CD4-positive, alpha-beta T cell treated with Interleukin-15 for 1 hour (primary cell): ENCODE measurements at places on chromosomes 3 and 15.

- no peak for DNase-seq
Observed at GRCh38 chr3:58387650-58388546, 45.7 kb downstream of the PDHB start.

GRCh38 chr3:33062866-33063265 lies 34.1 kb downstream of the GLB1 start:
- DNase-seq = no peak

DNA sequence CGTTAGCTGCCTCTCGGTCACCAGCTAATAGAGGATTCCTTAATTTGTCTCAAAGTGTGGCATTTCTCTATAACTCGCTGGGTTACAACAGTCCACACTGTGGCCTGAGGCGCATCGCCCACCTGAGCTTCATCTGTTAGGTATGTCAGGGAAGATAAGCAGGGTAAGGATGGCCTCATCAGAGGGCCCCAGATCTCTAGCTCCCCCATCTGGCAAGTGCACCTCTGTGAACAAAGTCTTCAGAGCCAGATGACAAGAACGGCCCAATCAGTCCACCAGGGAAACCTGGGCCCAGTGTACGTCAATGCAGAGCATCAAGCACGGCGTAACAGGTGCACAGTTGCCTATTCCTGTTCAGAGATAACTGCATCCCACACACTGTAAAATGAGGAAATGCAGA lies 23.2 kb downstream of the FRG2C start:
- DNase-seq = no peak

GRCh38 chr3:196695849-196696226 lies 16.2 kb downstream of the CEP19 start:
- no peak for DNase-seq

GRCh38 chr3:14274999-14275961 lies 96.7 kb downstream of the LSM3 start:
- DNase-seq = no peak

DNA sequence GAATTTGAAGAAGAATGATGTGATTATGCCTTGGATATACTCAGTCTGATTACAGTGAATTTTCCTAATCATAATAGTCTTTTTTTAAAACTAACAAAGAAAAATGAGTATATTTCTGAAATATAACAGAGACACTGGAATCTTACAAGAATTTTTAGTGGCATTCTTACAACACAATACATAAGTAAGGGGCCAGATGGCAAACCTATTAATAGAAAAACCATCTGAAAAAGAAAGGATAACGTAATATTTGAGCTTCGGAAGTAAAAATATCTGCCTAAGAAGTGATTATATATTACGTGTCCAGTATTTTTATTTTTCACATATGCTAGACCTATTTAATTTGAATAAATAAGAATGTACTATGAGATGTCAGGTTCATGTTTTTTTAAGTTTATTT lies 452.8 kb downstream of the NAALADL2 start:
- no peak for DNase-seq

- no peak for DNase-seq
Observed at GRCh38 chr3:25727316-25727715, 55.9 kb downstream of the NGLY1 start.

- no peak for DNase-seq
Observed at GRCh38 chr15:90618330-90619125, 88.8 kb downstream of the CRTC3 start.

- no peak for DNase-seq
Observed at GRCh38 chr3:144128108-144128892, 156.7 kb downstream of the DIPK2A start.

DNA sequence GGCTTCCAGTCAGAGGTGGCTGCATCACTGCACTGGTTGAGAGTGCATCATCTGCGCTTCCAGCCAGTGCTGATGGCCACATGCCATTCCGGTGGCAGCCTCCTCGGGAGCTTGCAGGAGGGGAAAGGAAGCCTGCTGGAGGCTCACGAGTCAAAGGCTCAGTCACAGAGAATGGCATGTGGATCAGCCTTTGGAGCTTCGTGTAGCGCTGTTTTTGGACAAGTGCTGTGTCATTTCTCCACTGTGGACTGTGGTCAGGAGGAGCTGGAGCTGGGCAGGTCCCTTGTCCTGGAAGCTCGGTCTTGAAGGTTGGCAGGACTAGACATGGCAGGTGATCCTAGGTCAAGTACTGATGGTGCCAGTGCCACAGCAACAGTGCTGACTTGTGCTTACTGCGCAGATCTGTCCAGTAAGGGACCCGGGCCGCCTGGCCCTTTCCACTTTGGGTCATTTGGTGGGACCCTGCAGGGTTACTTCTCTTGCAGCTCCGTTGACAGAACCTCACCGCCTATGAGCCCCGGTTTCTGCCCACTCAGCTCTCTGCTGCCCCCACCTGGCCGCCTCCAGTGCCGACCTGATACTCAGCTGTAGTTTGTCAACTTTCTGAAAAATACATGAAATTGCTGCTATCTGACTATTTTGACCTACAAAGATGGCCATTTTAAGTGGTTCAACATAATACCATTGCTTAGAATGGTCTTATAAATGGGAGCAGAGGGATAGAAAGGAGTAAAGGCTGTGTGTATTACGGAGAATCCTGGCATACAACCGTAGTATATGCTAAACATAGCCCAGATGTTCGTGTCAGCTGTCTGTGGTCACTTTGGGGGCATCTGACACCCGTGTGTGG lies 27.6 kb upstream of the TRPM1 start:
- DNase-seq = peak; percentile 69

GRCh38 chr15:52143873-52144272 lies 31.3 kb upstream of the BCL2L10 start:
- DNase-seq = no peak

DNA sequence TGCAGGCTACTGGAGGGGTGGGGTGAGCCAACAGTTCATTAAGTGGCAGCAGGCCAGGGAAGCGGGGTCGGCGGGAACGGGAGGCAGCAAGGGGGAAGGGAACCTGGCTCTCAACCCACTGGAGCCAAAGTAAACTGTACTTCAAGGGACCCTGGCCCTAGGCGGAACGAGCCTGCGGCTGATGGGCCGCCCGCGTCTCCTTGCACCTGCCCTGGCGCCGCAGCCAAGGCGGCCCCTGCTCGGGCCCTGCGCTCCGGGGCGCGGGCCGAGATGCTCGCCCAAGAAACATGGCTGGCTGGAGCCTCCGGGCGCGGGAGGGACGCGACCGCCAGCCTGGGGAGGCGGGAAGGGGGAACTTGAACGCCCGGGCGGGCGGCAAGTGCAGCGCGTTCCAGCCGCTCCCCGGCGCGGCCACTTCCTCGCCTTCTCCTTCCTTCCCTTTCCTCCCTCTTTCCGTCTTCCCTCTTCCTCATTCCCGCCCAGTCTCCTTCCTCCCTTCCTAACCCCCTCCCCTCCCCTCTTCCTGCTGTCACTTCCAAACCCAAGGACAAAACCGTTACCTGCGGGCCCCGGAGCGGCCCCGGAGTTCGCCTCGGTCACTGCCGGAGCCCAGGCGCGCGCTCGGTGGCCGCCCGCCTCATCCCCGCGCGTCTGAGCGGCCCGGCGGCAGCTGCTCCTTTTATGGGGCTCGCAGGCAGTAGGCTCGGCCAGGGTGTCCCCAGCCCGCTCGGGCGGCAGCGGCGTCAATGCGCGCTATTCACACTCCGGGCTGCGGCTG lies 489.7 kb downstream of the MAGI1 start:
- DNase-seq = no peak

DNA sequence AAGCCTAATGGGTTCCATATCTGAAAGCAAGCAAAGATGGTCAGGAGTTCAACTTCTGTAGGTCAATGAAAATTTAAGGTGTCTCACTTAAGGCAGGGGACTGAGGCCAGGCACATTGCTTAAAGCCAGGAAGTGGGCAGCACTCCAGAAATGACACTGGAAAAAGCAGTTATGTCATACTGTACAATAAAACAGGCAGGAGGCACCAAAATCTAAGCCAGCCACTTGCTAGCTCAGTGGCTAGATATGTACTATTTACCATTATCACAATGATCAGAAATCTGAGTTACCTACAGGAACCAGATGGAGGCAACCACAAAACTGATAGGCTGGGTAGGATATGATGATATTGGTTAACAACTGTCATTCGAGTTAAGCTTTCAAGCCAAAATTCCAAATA lies 57.3 kb downstream of the FRMD5 start:
- no peak for DNase-seq
